ENCODE measurements at places on chromosomes 2 and 18. TPM values are rescaled to one million over a fixed set of nuclear protein-coding genes. Genes with fewer than 3 reads are reported as not detected.

Gene RAMP1
- not detected for total RNA-seq

Gene ONECUT2
- total RNA-seq, result 0.68 TPM

Gene TSPYL6
- not detected for total RNA-seq

Gene REG3A
- total RNA-seq, result not detected

Gene PLCL1
- 0.02 TPM for total RNA-seq

Gene ICOS
- not detected for total RNA-seq

Gene GPAT2
- not detected for total RNA-seq

Gene EFR3B
- 10.0 TPM for total RNA-seq

Gene ACKR3
- total RNA-seq, result 7.7 TPM

Gene EMILIN1
- total RNA-seq, result 0.43 TPM

Gene FRZB
- 0.09 TPM for total RNA-seq

Gene C2orf80
- total RNA-seq, result not detected

Gene CDCA7
- total RNA-seq, result 44.3 TPM

Gene SIGLEC15
- total RNA-seq, result not detected

Gene RAB17
- 0.32 TPM for total RNA-seq

Gene ADAM23
- total RNA-seq, result 9.9 TPM

Gene MATN3
- 15.5 TPM for total RNA-seq

Gene ACMSD
- not detected for total RNA-seq

Gene SNTG2
- not detected for total RNA-seq

Gene TMEM200C
- not detected for total RNA-seq

Gene TUBB6
- 201 TPM for total RNA-seq

Gene WDCP
- total RNA-seq, result 14.8 TPM

Gene C18orf32
- 20.8 TPM for total RNA-seq

Gene ITGB6
- total RNA-seq, result 1.2 TPM

Gene HRH4
- not detected for total RNA-seq

Gene CFC1
- not detected for total RNA-seq

Gene PDK1
- 5.1 TPM for total RNA-seq

Gene POMC
- not detected for total RNA-seq

All from A549 treated with dexamethasone at 1 μM for 4 hours (cell line).